ENCODE measurements at places on chromosomes 4 and X.

DNA sequence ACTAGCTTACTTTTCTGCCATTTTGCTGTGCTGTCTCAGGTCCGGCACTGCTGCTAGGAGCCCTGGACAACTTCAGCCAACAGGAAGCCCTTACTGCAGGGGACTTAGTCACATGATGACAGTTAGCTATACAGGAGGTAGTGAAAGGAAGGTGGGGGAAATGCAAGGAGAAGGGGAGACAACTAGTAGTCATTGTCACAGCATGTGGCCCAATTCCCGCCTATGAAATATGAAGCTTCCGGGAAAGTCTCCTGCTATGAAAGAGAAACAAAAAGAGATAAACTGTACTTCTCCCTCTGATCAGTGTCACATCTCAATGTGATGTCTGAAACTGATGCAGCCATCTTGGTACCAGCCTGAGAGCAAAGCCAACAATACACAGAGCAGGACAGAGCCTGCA is 71.6 kb downstream of the AMELX start:
- DNase-seq, result no peak

DNA sequence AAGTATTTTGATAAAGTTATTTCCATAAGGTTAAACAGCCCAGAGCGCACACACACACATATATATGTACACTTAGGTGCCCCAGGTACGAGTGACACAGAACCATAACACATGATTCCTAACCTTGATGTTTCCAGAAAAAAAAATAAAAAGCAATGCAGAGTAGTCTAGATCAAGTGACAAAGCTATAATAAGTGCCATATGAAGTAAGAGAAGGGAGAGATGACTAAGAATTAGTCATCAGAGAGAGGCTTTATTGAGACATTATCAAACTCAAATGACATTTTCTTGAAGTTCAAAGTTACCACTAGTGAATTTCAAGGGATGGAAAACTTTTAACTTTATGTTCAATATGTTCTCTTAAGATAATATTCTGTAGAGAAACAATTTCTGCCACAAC is 215.0 kb downstream of the HTR2C start:
- no peak for DNase-seq

- DNase-seq, result no peak
These were observed 46.0 kb upstream of the CLNK start for GRCh38 chr4:10730590-10730989.

DNA sequence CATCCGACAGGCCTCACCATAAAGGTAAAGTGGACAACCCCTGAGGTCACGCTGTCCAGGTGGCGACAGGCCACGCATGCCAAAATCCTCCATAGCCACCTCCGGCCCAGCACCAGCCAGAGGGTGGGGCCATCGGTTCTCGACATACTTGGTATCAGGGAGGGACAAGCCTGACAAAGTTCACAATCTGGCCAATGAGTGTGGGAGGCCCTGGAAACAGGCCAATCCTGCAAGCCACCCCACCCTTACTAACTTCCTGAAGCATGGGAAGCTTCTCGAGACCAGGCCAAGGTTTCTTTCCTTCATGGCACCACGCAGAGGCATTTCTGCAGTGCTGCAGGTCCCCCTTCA is 73.8 kb downstream of the MTMR1 start:
- DNase-seq, result no peak

DNA sequence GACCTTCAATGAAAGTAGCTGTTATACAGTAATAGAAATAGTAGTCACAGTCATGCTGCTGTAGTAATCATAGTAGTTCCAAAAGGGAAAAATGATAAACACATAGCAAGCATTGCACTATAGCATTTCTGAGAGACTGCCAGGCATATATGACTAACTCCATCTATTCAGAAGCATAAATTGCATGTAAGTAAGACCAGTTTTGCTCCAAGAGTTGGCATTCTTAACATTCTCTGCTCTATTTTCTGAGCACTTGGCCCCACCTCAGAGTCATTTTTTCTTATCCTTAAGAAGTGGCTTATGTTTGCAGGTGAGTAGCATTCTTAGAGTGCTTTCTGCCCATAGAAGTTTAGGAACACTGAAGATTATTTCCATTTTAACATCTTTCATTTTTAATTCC is 490.3 kb upstream of the TECRL start:
- DNase-seq, result no peak

GRCh38 chrX:108199691-108200090 is 108.1 kb downstream of the ATG4A start:
- peak; percentile 2 for DNase-seq

- DNase-seq, result no peak
These were observed 154.3 kb downstream of the COMMD8 start for GRCh38 chr4:47309165-47309564.

- DNase-seq, result no peak
These were observed 98.6 kb downstream of the LARP7 start for GRCh38 chr4:112735474-112735951.

DNA sequence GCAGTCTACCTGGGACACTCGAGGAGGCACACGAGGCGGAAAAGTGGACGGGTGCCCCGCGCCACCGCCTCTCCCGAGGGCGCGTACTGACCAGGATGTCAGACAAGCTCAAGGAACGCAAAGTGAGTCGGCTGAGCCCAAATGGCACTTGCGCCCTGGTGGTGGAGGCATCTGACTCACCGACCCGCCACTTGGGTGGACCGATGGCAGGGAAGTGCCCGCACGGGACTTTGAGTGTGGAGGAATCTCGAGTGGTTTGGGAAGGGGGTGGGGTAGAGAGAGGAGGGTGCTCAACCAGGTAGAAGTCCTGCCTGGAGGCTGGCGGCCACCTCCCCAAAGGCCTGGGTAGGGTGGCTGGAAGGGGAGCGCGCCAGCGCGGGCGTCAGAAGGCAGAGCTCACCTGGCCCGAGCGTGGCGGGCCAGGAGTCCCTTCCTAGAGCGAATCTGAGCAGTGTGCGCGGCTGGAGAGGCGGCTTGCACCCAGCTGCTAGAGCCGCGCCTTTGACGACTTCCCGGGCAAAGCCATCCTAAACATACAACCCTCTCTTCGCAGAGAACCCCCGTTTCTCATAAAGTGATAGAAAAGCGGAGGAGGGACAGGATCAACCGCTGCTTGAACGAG is 655 bp downstream of the HELT start:
- no peak for DNase-seq

- DNase-seq, result no peak
These were observed 30.3 kb downstream of the TLR10 start for GRCh38 chr4:38752372-38752940.

DNA sequence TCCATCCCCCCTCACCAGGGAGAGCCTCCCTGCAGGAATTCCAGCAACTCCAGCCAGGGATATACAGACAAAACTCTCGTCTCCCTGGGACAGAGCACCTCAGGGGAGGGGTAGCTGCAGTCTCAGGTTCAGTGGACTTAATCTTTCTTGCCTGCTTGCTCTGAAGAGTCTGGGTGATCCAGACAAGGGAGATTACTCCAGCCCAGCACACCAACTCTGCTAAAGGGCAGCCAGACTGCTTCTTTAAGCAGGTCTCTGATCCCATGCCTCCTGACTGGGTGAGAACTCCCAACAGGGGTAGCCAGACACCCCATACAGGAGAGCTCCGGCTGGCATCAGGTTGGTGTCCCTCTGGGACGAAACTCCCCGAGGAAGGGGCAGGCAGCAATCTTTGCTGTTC is 888.7 kb downstream of the RAB28 start:
- no peak for DNase-seq

DNA sequence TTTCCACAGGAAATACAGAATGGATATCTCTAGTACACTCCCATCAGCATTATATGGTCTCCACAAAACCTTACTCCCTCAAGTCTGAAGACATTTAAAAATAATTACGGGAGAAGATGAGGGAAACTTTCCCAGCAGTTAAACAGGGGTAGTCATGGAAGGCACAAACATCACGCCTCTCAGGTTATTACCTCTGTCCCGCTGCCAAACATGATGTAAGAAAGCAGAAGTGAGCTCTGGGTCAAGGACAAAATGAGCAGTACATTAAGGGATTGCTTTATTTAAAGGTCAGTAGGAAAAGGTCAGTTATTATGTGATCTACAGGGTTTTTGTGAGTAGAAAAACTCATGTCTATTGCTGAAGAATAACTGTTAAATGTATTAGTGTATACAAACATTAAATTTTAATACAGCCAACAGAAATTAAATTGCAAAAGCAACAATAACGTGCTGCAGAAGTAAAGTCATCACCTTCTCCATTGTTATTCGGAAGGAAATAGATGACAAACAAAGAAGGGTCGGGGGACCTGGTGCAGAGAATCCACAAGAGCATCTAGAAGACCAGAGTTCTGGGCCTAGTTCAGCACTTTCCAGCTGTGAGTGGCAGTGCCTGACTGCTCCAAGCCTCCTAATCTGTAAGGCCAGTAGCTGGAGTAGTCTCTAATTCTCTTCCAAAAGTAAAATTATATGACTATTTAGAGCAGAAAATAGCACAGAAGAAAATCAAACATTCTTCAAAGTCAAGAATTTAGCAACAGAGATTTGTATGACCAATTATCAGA is 171.2 kb downstream of the PPP3CA start:
- DNase-seq, result no peak
